Stimulated activated CD4-positive, alpha-beta T cell treated with anti-CD3 and anti-CD28 coated beads, Interleukin-2, amount 100 ng/mL, for 24 hours (primary cell): ENCODE measurements at places on chromosomes 3 and 15.

- DNase-seq, result peak; percentile 49
Observed at GRCh38 chr15:100602823-100603393, 519 bp downstream of the ASB7 start.

- no peak for DNase-seq
Observed at GRCh38 chr3:159796744-159797143, 191.9 kb upstream of the IL12A start.

DNA sequence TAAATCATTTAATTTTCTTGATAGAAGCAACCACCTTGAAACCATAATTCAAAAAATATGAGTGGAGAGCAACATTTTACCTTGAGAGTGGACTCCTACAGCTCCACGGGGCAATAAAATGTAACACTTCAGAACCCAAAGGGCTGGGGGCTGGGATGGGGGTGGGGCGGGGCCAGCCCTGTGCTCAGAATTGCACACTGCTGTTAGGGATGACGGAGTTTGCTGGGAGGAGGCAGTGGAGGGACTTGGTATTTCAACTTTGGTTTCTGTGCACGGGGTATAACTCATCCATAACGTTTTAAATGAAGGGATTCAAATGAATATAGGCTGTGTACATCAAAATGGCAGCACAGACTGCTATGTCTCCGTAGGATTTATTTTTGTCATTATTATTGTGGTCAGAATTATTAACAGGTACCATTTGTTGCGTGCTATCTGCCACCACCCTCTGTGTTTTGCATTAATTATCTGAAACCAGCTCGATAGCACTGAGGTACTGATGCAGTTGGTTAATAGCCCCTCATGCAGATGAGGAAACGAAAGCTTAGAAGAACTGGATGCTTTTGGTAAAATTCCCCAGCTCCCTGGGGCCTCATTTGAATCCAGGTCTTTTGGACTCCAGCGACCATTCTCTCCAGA is 29.4 kb upstream of the WNT5A start:
- DNase-seq, result no peak

DNA sequence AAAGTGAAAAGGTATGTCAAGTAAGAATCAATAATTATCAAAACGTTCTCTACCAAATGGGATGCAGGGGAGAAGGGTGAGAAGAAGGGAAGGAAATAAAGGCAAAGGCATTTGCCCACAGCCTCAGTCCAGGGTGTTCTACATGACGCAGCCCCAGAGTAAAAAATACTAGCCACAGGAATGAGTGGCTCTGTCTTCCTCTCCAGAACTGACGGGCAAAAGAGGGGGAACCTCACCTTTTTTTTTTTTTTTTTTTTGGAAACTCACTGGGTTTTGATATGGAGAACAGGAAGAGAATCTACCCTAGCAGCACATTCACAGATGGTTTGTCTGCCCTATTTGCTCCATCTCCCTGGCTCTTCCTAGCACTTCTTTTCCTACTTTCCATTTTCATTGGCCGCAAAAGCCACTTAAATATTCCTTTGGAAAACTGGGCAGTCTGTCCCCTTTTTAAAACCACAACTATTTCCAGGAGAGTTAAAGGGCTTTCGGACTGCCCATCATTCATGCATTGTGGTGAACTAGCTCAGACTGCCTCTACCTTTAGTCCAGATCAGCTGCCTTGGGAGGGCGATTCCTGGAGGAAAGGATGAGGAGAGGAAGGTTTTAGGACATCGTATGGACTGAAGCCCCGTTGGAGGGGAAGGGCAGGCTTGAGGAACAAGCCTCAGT is 28.2 kb downstream of the B3GNT5 start:
- DNase-seq, result no peak

DNA sequence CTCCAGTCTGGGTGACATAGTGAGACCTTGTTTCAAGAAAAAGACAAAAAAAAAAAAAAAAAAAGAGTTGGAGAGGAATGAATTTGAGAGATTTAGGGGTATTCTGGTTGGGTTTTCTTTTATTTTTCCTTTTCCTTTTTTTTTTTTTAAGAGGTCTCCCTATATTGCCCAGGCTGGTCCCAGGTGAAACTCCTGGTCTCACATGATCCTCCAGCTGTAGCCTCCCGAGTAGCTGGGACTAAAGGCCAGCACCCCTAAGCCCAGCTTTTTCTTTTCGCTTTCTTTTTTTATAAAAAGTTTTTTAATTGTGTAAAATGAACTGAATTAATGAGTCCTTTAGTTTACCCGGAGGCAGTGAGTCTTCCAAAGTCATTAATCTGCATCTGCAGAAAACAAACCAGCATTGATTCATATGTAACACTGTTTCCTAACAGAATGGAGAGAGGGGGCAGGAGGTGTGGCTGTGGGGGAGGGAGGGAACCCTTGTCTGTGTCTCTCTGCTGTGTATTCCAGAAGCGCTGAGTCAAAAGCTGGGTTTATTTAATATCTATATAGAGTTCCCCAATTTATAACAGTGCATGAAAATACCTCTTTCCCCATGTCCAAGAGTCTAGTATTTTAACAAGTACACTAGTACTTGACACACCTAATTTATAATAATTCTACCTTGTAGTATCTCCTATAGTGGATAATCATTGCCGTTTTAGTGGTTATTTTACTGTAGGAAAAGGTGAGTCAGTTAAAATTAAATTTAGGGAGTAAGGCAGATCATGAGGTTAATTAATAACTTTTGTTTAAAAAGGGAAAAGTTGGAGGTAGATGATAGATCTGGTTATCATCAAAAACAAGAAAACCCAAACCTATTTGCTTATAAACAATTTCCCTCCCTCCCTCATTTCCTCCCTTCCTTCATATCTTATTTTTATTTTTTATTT is 2.6 kb upstream of the DPPA4 start:
- no peak for DNase-seq
